ENCODE measurements at places on chromosomes 3 and 15.
A peak's percentile ranks its signal among the peaks of the same experiment; 100 is the strongest.

GRCh38 chr3:130757611-130758150 lies 11.1 kb upstream of the PIK3R4 start:
- no peak for DNase-seq

DNA sequence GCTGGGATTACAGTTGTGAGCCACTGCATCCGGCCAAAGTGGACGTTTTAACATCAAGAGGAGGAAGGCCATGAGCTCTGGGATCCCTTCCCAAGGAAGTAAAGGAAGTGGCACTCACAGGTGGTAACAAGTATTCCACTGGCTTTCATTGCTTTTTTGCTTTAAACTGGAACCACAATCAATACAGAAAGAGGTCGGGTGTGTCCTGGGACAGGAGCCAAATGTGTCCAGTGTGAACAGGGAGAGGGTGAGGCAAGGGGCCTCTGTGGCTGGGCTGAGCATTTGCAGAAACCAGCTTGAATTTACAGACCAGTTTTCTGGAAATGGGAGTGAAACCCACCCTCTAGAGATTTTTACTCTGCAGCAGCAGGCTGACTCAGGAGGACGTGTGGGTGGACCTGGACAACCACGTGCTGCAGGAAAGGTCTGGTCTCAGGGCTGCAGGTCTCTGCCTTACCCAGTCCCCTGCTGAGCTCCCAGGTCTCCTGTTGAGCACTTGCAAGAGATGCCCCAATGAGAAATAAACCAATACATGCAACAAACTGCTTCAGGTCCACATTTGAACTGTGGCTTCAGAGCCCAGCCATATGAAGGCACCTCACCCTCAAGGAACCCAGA lies 42.8 kb upstream of the TMEM115 start:
- no peak for DNase-seq

- DNase-seq: peak; percentile 25
Measured at GRCh38 chr15:80982205-80982604, 7.4 kb downstream of the MESD start.

DNA sequence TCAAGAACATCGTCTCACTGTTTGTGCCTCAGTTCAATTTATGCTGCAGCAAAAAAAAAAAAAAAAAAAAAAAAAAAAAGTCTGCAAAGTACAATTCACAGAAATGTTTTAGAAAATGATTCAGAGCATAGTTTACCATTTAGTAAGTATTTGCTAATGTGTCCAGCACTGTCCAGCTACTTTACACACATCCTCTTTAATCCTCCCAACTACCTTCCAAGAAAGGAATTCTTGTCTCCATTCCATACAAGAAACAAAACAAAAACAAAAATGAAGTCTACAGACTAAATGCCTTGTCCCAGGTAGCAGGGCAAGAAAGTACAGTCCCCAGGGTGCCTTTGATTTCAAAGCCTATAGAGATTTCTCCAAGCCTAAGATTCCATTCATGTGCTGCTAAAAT lies 38.9 kb upstream of the SNTN start:
- no peak for DNase-seq

DNA sequence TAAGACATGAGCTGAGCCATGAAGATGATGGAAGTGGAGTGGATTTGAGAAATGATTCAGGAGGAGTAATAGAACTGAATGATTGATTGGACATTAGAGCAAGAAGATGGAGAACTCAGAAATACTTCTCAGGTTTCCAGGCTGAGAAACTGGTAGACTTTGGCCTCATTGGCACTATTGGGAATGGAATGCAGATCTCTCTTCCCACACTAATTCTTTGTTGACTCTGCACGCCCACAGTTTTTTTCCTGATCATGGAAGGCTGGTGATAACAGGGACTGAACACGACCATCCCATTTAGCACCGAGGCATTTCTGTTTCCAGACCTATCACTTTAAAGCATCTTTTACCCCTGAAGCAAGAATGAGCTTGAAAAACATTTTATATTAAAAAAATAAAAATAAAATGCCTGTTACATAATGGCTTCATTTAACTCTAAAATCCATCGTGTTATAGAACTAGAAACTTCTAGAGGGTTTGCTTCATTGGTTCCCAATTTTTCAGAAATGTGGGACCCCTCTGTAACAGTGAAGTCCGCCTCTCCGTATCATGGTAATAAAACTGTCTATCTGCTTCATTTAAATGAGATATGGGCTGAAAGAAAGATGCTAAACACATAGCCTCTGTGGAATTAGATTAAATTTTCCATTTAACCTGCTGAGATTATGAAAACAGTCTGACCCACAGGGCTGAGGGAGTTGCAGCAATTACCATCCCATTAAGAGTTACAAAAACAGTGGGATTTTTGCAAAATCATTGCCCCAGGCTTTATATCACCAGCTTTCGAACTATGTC lies 562.0 kb upstream of the CFAP20DC start:
- DNase-seq: no peak

All from suppressor macrophage (primary cell).